ENCODE measurements at places on chromosomes 3 and 15. TPM values are rescaled to one million over a fixed set of nuclear protein-coding genes. Genes with fewer than 3 reads are reported as not detected.

GRCh38 chr3:172159962-172160538 is 120.7 kb downstream of the FNDC3B start:
- no peak for DNase-seq

Gene MEGF11
- total RNA-seq = 7.3 TPM

DNA sequence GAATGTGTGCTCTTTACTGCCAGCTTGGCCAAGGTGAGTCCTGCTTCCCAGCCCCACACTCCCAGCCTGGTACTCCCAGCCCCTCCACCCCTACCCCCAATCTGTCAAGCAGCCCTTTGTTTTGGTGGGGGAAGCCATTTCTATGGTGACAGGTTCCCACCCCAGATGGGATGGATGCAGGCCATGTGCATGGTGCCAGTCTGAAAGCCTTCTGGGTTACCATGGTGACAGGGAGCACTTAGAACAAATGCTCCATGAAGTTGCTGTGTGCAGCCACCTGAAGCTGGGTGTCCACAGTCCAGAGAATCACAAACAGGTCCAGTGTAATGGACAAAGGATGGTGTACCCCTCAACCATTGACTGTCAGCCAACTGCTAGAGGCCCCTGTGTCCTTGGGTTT is 19.1 kb upstream of the VILL start:
- no peak for DNase-seq

- peak; percentile 27 for DNase-seq
Measured at GRCh38 chr3:120559242-120560061, 36.7 kb upstream of the NDUFB4 start.

DNA sequence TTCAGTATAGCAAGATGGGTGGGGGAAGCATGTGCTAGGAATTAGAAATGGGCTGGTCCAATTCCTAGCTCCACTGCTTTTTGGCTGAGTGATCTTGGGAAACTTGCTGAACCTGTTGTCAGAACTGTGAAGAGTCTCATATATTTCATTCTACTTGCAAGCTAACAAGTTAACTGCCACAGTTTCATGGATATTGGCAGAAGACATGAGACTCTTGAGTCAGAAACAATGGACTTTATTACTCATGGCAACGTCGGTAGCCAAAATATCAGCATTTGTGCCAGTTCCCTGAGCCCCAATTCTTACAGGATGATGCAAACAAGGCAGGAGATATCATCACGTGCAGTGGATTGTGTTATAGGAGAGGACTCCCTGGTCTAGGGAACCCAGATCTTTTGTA is 26.6 kb upstream of the PLAAT1 start:
- no peak for DNase-seq

GRCh38 chr3:171688002-171688401 is 122.3 kb downstream of the PLD1 start:
- no peak for DNase-seq

Gene IL17RD
- total RNA-seq = 38.4 TPM

- DNase-seq = no peak
Measured at GRCh38 chr15:79989682-79990081, 18.7 kb upstream of the BCL2A1 start.

- DNase-seq = no peak
Measured at GRCh38 chr3:152695840-152696239, 139.1 kb upstream of the P2RY1 start.

Gene ISG20
- total RNA-seq = 0.97 TPM

DNA sequence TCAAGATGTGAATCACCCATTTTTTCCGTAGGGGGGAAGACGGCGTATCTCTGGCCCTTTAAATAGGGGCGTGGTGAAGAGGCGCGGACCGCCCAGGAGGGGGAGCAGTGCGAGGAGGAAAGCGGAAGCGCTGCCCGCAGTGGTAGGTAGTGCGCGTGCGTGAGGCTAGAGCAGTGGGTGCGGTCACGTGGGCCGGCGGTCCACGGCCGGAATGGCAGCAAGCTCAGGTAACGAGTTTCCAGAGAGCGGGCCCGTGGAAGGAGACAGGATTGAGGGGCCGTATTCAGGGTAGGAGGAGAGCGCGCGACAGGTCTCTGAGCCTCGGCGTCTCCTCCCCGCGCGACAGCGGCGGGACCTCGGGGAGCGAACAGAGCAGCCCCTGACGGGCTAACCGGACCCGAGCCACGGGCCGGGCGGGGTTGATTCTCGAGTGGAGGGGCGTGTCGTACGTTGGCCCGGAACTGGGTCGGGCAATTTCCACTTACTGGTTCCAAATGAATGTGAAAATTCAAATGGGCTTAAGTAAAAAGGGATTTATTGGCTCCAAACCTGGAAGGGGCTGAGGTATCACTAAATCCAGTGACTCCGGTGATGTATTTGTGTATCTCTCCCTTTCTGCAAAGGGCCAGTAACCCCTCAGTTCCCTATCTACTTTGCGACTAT is at the start of gene VPS8:
VPS8 (plus strand) TSS at position 168 of the 663 bp plus-strand sequence. CDS start 12,467 bp downstream, outside the sequence.
- DNase-seq = peak; percentile 96

GRCh38 chr3:46844881-46845312 is 18.3 kb downstream of the MYL3 start:
- no peak for DNase-seq

Gene CHCHD4
- 22.5 TPM for total RNA-seq

Gene CLASP2
- 45.2 TPM for total RNA-seq

DNA sequence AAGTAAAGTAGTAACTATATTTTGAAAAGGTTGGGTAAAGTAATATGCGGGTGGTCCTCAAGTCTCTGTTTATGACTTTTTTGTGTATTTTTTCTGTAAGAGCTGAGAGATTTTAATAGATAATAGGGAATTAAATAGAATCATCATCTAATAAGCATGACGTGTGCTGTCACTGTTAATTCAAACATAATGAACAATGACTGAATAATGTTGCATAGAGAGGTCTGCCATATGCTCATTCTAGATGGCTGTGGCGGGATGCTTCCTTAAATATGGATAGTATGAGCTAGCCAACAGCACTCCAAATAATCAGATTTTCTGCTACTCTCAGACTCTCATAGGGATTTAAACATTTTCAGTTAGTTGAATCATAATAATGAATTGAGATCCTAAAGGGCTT is 302.8 kb upstream of the RBMS3 start:
- DNase-seq = no peak

DNA sequence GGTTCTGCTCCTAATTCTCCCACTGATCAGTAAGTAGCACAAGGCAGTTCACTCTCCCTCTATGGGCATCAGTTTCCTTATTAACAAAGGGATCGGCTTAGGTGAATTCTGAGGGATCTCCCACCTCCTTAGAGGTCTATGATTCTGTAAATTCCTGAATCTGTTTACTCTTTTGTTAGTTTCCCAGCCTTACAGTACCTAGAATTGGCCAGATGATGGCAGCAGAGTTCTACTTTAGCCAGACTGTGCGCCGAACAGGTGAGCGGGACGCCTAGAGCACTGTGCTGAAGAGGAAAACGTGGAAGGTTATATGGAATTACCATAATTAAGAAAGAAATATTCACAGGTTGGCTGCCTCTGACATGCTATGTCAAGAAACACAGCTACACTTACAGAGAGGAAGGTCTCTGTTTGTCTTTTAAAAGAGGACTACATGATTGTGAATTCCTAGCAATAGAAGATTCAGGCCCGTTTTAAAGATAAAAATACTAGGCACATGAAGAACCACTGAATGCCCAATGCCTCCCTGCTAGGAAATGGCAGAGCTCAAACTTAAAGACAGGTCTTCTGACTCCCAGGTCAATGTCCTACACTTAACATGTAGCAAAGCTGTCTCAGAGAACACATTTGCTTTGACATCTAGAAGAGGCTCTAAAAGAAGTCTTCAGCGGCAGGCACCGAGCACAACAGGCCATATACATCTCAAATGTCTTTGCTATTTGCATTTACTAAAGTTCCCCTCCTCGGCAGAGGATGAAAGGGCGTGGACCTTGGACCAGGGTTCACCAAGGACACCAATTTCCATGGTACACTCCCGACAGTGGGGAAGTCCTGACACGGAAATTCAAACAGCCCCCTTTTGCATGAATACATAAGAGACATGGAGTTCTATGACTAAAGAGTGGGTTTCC is 259.9 kb downstream of the FGF12 start:
- DNase-seq = peak; percentile 66

- DNase-seq = no peak
Measured at GRCh38 chr15:36947035-36947719, 153.2 kb downstream of the MEIS2 start.

DNA sequence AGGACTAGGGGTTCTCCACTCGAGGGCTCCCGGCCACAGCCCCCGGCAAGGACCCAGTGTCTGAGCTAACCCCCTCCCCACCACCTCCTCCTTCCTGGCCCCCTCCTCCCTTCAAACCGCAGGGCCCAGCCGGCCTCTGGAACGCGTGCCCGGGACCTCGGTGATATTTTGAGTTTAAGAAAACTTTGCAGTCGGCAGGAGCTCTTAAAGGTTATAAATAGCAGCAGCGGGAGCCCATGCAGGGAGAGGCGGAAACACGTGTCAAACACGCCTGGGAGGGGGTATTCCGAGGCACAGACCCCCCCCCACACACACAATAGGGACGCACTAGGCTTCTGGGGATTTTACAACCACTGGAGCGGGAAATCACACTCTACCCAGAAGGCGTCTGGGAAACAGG is 3.1 kb upstream of the PTH1R start:
- DNase-seq = no peak

DNA sequence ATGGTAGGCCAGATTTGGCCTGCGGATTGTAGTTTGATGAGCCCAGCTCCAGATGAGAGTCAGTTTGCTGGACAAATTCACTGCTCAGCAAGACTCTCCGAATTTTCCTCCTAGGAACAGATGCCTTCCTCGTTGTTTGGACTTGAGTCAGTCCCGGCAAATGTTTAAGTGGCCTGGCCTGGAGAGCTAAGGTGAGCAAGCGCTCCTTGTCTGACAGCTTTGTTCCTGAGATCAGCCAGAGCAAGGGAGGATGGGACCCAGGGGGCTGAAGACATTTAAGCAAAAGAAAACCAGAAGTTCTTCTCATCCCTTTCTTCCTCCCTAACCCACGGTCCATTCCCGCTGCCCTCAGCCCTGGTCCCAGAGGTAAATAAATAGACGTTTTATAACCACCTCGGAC is 40.3 kb downstream of the POLR2M start:
- DNase-seq = no peak

DNA sequence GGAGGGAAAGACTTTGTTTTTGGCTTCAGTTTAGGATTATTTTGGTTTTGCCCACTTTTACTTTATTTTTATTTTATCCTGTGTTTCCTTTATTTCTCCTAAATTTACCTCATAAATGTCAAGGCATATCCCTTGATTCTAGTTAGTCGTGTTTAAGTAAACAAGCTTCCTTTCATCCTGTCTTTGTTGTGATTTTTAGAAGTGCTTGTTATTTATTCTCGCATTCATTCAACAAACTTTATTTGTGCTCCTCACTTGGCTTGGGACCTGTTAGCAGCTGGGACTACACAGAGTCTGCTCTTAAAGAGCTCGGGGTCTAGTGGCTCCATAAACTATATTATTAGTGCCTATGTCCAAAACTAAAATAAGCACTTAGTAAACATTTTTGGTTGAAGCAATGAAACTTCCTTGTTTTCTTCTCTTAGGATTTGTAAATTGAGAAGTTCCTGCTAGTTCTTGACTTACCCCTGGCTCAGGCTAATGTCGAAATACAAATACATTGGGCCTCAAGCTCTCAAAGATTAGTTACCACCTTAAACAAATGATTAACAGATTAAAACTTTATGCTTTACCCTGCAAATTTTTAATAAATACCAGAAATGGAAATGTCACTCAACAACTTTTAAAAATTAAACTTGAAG is 19.0 kb upstream of the DMXL2 start:
- no peak for DNase-seq

GRCh38 chr3:13109516-13109915 is 36.3 kb upstream of the IQSEC1 start:
- DNase-seq = no peak

Gene DVL3
- total RNA-seq = 38.5 TPM

Gene NEK10
- 1.1 TPM for total RNA-seq

- no peak for DNase-seq
Measured at GRCh38 chr3:131505421-131505820, 2.6 kb upstream of the MRPL3 start.

Gene ONECUT1
- total RNA-seq = 0.14 TPM

GRCh38 chr3:149917124-149917667 is 53.5 kb downstream of the PFN2 start:
- DNase-seq = no peak

GRCh38 chr3:71315431-71315830 is 268.1 kb downstream of the FOXP1 start:
- DNase-seq = no peak

Gene EOMES
- total RNA-seq = not detected

DNA sequence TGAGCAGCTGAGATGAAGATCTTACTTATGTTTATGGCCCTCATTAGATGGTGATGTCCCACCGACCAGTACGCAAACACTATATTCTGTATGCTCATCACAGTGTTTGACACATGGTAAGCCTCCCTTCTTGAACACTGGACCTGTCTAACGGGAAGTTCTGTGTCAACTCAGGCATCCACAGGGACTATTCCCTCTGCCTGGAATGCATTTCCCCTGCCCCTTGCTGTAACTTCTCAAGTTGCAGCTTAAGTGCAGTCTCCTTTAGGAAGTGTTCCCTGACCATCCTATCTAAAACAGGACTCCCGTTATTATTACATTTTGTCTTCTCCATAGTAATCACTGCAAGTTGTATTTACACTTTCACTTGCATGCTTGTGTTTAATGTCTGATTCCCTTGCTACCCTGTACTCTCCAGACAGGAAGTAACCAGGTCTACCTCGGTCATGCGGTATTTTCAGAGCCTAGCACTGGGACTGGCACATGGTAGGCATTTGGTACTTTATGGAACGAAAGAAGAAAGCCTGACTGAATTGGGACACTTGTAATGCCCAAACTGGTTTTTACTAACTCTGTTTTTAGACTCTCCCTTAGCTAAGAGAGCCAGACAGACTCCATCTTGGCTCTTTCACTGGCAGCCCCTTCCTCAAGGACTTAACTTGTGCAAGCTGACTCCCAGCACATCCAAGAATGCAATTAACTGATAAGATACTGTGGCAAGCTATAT is 8.7 kb downstream of the DET1 start:
- DNase-seq = no peak

DNA sequence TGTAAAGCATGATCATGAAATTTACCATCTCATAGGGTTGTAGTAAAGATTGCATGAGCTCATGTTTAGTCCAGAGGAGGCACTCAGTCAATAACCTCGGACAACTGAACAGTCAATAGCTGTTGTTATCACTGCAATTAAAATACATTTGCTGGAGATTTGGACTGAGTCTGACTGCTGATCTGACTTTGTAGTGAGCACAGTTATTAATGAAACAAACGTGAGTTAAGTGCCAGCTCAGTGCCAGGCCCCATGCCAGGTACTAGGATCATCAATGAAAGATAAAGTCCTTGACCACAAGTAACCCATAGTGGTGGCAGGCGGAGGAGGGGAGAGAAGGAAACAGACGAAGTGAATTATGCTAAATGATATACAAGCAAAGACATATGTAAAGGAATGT is 43.7 kb upstream of the PRICKLE2 start:
- DNase-seq = no peak

- DNase-seq = no peak
Measured at GRCh38 chr3:170536712-170537111, 49.2 kb downstream of the SLC7A14 start.

DNA sequence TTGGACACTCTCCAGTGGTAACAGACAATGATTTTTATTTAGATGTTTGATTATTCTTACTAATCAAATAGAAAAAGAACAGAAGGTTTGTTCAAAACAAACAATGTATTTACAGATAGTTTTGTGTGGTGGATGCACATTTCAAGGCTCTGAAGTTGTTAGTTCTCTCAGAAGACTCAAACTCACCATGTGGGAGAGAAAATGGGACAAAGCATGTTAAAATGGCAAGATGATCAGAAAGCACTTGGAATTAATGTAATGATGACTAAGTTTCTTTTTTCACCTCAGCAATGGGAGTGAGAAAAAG is 450.5 kb upstream of the KCNMB2 start:
- DNase-seq = no peak

Gene TRIM59
- 39.9 TPM for total RNA-seq

- no peak for DNase-seq
Measured at GRCh38 chr15:74158855-74159650, 14.5 kb upstream of the ISLR start.
